Psoas muscle (tissue), 8 donors: ENCODE measurements at places on chromosomes 13 and 19. TPM values are rescaled to one million over a fixed set of nuclear protein-coding genes. Genes with fewer than 3 reads are reported as not detected.

- DNase-seq: no peak
Observed at GRCh38 chr19:30870876-30871275, 478.4 kb downstream of the TSHZ3 start.

GRCh38 chr19:29943615-29944014 is 1.6 kb downstream of the URI1 start:
- no peak for DNase-seq

- no peak for DNase-seq
Observed at GRCh38 chr19:14544047-14544446, 14.7 kb downstream of the TECR start.

DNA sequence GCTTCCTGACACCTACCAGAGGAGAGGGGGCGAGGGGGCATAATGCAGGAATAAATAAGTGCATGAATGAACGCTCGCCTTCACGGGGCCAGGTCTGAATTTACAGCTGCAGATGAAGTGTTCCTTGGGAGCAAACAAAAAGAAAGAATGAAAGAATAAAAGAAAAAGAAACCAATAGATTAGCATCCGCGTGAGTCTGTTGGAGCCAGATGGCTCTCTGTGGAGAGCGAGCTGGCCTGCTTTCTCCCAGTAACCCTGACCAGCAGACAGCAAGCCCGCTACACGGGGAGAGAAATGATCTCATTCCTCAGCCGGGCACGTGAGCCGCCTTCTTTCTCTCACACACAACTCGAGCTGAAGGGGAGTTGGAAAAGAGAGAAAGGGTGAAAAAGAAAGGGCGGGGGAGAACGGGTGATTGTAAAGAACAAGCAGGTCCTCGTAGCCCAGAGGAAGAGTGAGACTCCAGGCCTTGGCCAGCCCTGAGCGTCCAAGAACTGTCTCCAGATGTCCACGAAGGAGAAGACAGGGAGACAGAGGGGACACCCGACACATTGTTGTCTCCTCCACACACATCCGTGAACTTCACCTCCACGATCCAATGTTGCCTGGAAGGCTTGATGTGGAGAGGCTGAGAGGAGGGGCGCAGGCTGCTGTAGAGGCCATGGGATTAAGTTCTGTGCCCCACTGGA is 81.4 kb downstream of the RNASEH2B start:
- DNase-seq: peak; percentile 51

DNA sequence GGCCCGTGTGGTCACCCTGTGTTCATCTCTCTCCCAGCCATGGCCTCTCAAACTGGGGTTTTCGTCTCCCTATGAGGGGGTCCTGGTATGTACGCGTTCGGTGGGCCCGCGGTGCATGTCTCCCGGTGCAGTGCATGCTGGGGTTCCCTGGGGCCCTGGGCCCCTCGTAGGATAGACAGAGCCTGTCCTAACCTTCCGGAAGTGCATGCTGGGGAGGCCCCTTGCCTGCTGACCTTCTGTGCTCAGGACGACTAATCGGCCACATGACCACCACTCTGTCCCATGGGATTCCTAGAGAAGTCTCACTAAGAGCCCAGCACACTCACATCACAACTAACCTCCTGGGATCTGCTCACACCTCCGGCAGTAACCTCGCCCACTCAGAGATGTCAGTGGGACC is 4.9 kb upstream of the USE1 start:
- no peak for DNase-seq

GRCh38 chr13:27288392-27288791 is 17.8 kb downstream of the RASL11A start:
- DNase-seq: no peak

DNA sequence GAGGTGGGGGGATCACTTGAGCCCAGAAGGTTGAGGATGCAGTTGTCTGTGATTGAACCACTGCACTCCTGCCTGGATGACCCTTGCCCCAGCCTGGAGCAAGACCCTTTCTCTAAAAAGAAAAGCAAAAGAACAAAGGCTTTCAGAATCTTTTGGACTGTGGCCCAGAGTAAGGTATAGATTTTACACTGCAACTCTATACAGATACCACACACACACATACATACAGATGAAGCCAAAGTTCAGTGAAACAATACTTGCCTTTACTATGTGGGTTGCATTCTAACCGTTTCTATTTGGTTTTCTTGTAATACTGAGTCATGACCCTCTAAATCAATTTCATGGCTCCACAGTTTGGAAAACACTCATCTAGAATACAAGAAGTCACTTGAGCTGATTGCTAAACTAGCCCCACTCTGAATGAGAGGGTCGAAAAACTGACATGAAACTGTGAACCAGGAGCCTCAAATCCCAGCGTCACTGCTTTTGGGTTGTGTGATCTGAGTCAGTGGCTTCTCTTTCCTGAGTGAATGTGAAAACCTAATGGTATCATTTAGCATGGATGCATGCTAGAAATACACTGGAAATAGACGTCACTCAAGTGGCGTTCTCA is 756.1 kb downstream of the UQCRFS1 start:
- no peak for DNase-seq

DNA sequence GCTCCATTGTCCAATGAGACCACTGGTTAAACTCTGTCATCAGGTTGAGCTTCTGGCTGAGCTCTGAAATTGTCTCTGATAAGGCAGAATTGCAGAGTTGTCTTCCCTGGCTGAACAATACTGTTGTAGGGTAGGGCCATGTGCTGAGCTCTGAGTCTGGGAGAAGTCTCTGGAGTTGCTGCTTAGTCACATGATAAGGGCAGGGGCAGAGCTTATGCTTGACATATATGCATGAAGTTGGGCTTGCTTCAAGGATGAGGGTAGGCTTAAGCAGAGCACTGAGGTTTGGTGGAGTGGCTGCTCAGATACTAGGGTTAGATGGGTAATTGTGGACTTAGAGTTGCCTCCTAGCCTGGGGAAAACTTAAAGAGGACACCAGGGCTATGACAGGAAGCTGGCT is 946.3 kb upstream of the MIR17HG start:
- no peak for DNase-seq

GRCh38 chr13:100440751-100441425 is 147.7 kb downstream of the GGACT start:
- no peak for DNase-seq

- peak; percentile 78 for DNase-seq
Observed at GRCh38 chr19:10085641-10086590, at the start of gene SHFL. Gene SHFL, plus strand, starts transcription at chr19:10086317. Its CDS starts 111 bp downstream, at chr19:10086428.

ICAM4 gene
- 0.04 TPM for polyA plus RNA-seq

NDFIP2 gene
- 28.4 TPM for polyA plus RNA-seq

METTL21C gene
- 0.31 TPM for polyA plus RNA-seq

RXFP2 gene
- 4.0 TPM for polyA plus RNA-seq

COL4A1 gene
- polyA plus RNA-seq: 39.0 TPM
